ENCODE measurements at places on chromosomes 13 and 19.

DNA sequence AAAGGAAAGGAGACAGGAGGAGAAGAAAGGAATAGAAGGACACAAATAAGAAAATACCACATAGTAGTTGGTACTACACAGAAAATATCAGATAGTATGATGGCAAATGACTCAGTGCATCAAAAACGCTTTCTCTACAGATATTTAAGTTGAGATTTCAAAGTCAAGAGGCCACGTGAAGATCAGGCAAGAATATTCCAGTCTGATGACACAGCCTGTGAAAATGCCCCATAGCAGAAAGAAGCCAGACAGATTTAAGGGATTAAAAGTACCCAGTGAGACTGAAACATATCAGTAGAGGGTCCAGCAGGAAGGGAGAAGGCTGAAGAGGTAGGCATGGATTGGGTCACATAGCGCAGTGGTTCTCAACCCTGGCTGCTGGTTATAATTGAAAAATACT lies 113.7 kb downstream of the VWA8 start:
- DNase-seq, result no peak

- DNase-seq, result no peak
Measured at GRCh38 chr13:94946039-94946438, 233.7 kb upstream of the SOX21 start.

- no peak for DNase-seq
Measured at GRCh38 chr19:3975144-3975543, 4.2 kb upstream of the DAPK3 start.

GRCh38 chr19:3151563-3152418 lies 16.0 kb downstream of the GNA15 start:
- DNase-seq, result peak; percentile 55

GRCh38 chr13:111093634-111094033 lies 21.5 kb upstream of the ARHGEF7 start:
- DNase-seq, result no peak

GRCh38 chr19:480016-480855 lies 16.1 kb upstream of the MADCAM1 start:
- DNase-seq, result peak; percentile 81

- DNase-seq, result no peak
Measured at GRCh38 chr19:6750062-6750461, 10.6 kb downstream of the TRIP10 start.

GRCh38 chr19:40232479-40232878 lies 6.0 kb upstream of the CCNP start:
- DNase-seq, result no peak

DNA sequence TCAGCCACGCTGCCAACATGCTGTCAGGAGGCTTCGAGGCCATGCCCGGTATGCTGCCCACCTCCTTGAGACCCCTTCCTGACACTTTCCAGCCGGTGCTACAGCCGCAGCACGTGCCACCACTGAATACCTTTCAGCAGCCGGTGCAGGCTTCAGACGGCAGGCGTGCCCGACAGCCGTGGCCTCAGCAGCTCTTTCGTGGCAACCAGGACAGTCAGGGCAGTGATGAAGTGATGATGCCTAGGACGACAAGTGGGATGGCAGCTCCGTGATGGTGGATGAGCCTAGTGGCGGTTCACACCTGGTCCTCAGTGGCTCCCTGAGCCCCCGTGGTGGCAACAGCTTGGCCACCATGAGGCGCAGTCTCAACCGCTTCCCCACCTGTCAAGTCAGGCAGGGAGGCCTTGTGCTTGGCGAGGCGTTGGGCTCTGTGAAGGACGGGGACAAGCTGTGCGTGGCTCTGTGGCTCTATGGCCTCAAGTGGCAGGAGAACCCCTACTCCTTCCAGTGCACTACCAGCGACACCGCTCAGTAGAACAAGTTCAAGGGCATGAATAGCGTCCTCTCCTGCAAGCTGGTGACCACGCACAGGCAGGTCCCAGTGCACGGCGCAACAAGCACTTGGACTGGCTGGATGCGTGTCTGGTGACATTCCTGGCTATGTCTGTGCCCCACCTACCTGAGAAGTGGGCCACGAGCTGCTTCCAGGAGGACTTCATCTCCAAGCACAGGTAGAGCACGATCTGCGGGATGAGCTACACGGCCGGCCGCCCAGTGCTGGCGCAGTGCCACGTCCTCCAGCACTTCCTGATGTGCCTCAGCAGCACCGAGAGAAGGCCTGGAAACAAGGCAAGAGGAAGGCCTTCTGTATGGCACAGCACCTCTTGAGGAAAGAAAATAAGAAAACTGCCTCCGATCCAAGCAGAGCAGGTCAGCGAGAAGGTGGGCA lies 18.2 kb upstream of the ZNF14 start:
- DNase-seq, result no peak

DNA sequence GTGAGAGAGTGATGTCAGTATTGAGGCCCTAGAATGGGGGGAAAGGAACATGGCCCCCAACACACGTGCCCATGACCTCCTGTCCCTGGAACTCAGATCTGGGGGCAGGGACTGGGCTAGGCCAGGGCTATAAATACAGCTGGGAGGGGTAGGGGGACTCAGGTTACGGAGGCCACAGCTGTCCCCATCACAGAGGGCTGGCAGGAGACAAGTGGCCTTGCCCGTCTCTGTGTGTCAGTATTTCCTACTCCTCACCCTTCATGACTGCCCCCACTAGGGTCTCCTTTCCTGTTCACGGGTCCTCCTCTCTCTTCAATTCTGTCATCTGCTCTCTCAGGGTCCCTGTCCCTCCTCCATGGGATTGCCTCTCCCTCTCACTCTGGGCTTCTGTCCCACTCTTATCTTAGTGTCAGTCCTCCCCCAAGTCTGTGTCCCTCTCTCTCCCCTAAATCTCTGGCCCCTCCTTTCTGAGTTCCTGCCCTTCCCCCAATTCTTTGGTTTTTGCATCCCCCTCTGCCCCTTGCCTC lies 687 bp upstream of the HRC start:
- DNase-seq, result no peak

DNA sequence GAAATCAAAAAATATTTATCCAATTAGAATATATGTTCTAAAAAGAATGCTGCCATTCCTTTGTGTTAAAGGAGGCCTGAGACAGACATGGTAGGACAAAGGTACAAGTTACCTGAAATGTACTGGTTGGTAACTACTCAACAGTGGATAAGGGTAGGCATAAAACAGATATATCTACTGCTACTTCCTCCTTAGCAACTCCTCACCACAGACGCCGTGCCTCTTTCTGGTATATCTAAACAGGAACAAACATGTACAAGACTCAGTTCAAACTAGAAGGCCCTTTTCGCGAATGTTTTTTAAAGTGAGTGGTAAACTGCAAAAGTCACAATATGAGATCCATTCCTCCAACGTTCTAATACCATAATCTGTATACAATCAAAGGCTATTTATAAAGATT lies 86.9 kb downstream of the TBC1D4 start:
- DNase-seq, result no peak

DNA sequence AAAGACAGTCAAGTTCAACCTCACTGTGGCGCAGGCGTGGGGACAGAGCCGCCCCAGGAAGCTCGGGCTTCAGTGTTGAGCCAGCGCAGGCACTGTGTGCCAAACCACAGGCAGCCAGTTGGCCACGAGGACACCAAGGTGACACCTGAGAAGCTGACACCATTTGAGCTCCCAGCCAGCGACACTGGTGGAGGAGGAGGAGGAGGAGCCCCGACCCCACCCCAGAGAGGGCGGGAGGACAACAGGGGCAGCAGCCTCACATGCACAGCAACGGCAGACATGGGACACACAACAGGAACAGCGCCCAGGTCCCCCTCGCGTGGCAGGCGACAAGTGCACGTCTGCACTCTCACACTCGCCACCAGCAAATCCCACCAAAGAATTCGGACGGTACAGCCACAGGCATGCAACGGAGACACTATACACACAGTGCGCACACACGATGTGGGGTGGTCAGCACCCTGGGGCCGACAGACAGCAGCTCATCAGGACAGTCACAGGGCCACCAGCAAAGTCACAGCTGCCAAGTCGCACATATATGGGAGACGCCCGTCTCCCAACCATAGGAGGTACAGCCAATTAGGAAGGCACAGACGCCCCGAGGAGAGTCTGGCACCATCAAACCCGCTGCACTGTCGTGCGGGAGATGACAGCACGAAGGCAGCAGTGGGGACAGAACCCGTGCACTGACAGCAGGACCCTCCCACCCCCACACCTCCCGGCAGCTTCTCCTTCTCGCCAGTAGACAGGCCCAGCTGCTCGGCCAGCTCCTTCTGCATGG lies 3.4 kb downstream of the EIF3G start:
- DNase-seq, result peak; percentile 71

GRCh38 chr19:33691736-33692135 lies 70.0 kb downstream of the CHST8 start:
- DNase-seq, result peak; percentile 40

DNA sequence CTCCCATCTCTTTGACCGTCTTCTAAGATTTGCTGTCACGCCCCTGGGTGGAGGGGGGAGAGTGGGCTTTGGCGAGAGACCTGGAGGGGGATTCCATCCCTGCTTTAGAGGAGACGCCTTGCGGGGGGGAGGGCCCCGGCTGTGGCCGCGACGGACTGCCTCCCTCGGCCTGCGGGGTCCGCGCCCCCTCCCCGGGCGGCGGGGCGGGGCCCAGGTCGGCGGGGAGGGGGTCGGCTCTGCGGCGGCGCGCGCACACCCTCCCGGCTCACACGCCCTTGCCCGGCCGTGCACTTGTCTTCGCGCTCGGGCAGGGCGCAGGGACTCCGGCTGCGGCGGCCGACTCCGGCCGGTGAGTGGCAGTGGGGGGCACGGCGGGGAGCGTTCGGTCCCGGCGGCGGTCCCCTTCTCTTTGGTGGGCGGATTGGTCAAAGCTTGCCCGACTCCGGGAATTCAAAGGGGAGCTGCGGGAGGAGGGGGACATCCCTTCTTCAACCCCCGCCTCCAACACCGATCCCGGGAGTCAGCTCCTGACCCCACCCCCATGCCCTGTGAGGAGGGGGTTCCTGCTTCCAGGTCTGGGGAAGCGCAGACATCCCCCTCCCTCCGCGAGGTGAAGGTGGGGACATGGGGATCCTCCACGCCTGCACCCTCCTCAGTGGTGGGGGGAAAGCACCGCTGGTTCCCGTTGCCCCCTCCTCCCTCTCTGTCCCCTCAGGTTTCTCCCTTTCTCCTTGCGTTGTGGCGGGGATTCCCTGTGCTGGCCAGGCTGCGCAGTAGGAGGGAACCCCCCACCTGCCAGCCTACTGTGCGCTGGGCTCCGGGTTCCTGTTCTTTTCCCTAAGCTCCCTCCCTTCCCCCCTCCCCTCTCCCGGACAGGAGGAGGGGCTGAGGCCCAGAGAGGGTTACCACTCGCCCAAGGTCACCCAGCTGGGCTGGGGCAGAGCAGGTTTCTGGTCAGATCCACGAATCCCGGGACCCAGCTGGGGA lies 14.6 kb upstream of the KCNN1 start:
- no peak for DNase-seq

GRCh38 chr13:41641429-41641828 lies 184.1 kb downstream of the RGCC start:
- DNase-seq, result no peak

DNA sequence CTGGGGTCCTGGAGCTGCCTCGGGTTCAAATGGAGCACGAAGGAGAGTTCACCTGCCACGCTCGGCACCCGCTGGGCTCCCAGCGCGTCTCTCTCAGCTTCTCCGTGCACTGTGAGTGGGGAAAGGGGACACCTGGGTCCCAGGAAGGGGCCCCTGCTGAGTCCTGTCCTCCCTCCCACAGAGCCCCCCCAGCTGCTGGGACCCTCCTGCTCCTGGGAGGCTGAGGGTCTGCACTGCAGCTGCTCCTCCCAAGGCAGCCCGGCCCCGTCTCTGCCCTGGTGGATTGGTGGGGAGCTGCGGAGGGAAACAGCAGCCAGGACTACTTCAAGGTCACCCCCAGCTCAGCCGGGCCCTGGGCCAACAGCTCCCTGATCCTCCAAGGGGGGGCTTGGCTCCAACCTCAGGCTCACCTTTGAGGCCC lies 11.0 kb upstream of the SIGLEC11 start:
- no peak for DNase-seq

Data from spleen (tissue), 13 donors.